ENCODE measurements at places on chromosomes 4 and X. TPM values are rescaled to one million over a fixed set of nuclear protein-coding genes. Genes with fewer than 3 reads are reported as not detected.
A peak's percentile ranks its signal among the peaks of the same experiment; 100 is the strongest.

- DNase-seq, result peak; percentile 20
Measured at GRCh38 chr4:26288355-26288909, 32.4 kb upstream of the RBPJ start.

The TMEM131L gene
- total RNA-seq, result 39.5 TPM

The BEX2 gene
- total RNA-seq, result 3.7 TPM

DNA sequence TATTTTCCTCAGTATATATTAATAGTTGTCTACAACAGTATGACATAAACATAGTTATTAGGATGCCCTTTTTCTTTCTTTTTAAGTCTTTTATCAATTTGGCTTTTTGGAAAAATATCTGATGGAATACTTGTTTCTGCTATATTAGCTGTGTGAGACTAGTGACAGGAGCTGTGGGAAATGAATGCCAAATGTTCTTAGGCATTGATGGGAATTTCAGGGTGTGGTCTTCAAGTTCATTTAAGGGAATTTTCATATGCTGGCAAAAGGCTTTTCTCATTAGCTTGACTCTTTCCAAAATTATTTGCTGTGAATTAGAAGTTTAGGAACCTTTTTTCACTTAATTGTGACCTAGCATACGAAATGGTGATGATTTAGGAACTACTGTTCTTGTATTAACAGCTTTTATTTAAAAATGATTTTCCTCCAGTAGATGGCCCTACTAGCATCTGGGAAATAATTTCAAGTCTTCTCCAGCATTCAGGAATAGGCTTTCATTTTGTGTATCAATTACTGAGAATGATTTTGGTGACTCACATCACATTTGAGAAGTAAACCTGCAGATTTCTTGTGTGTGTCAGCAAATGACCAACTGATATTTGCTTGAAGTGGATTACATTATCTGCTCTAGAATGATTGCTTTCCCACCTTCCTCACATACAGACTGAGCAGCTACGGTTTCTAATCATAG, 70.9 kb downstream of the HTT start:
- no peak for DNase-seq

GRCh38 chr4:71026086-71026485, 32.6 kb downstream of the DCK start:
- no peak for DNase-seq

- DNase-seq, result no peak
Measured at GRCh38 chr4:107131295-107131694, 95.2 kb upstream of the DKK2 start.

- DNase-seq, result no peak
Measured at GRCh38 chrX:154607370-154607769, 11.7 kb downstream of the CTAG1B start.

DNA sequence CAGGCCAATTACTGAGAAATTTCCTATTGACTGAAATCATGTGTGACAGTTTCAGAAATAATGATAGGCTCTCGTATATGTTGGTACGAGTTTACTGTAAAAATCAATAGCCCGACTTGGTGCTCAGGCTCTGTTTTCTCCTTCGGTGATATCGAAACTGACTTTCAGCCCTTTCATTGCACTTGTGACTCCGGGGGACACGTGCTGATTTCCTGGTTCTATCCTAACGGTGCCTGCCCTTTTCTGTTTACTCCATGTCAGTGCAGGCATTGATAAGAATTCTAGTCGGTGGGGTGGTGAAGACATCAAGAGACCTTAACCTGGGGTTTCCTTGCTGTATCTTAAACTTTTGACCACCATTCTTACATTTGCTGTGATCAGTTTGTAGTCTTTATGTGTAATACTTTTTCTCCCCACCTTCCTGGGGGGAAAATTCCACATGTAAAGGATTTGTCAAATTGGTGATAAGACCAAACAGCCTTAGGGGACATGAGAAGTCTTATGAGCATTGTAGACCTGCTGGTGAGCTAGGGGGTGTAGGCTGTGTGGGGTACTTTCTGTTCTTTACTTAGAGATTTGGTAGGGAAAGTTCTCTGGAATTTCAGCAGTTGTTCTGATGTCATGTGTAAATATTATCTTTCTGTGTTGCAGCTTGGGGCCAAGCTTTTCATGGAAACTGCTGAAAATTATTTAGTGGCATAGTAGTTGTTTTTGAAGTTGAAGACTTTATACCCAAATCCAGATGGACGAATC, 52.7 kb downstream of the TMEM131L start:
- DNase-seq, result no peak

DNA sequence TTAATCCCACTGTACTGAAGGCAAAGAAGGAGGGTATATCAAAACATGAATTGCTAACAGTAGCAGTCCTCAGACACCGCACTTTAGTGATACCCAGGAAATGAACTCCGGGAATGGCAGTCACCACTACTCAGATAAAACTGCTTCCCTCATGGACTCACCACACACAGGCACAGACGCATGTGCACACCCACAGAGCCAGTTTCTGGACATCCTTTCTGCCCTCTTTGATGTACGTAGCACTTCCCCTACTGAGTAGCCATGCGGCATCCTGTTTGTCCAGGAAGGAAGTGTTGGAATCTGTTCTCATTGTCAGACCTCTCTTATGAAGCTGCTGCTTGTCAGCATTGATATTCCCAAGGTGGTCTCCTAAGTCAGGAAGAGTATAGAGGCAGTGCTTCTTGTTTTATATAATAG, 95.7 kb downstream of the DCLK2 start:
- no peak for DNase-seq

DNA sequence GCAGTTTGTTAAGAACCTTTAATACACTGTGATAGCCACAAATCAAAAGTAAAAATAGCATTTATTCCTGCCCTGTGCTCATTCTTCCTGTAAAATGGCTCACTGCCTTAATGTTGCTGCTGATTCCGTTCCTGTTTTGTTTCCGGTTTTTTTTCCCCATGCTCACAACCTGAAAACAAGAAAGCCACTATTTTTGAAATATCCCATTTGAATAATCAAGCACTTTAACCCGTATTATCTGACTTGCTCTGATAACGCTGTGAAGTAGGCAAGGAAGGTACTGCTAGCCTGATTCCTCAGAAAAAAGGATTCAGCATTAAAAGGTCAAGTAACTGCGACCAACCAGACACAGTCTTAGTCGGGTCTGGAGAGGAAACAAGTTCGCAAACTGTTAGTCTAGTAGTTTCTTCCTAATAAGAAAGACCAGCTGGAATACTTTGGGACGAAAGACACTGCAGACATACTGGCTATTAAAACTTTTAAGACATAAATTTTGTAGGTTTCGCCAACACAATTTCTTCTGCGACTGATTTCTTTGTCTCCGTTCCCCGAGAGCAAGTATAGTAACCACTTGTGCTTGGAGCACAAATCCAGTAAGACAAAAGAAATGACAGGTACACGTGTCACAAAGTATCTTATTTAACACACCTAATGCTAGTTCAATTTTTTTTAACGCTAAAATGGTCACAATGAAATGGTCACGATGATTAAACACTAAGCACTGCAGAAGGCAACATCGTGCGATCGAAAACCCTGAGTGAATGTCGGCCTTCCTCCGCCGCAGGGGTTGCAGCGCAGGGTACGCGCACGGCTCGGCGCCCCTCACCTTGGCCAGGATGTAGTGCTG, 802 bp downstream of the COX18 start:
- DNase-seq, result no peak

The NOCT gene
- total RNA-seq, result 24.1 TPM

The GPM6B gene
- not detected for total RNA-seq

DNA sequence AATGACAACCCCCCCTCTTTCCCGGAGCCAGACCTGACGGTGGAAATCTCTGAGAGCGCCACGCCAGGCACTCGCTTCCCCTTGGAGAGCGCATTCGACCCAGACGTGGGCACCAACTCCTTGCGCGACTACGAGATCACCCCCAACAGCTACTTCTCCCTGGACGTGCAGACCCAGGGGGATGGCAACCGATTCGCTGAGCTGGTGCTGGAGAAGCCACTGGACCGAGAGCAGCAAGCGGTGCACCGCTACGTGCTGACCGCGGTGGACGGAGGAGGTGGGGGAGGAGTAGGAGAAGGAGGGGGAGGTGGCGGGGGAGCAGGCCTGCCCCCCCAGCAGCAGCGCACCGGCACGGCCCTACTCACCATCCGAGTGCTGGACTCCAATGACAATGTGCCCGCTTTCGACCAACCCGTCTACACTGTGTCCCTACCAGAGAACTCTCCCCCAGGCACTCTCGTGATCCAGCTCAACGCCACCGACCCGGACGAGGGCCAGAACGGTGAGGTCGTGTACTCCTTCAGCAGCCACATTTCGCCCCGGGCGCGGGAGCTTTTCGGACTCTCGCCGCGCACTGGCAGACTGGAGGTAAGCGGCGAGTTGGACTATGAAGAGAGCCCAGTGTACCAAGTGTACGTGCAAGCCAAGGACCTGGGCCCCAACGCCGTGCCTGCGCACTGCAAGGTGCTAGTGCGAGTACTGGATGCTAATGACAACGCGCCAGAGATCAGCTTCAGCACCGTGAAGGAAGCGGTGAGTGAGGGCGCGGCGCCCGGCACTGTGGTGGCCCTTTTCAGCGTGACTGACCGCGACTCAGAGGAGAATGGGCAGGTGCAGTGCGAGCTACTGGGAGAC, 1.6 kb downstream of the PCDH10 start:
- no peak for DNase-seq

Data from activated T-helper 1 cell treated with anti-CD3 and anti-CD28 coated beads, Interleukin-12 subunit alpha, Interleukin-12 subunit beta, Interleukin-2, Interleukin-4 antibody, amounts not matched to agents 30 ng/mL and 10 ng/mL and 1 ng/mL, durations not matched to agents 14 hours and 24 hours and 36 hours (primary cell).